ENCODE measurements at places on chromosomes 1 and 21. TPM values are rescaled to one million over a fixed set of nuclear protein-coding genes. Genes with fewer than 3 reads are reported as not detected.

Gene MEF2D
- 96.6 TPM for total RNA-seq

Gene PPIAL4G
- not detected for total RNA-seq

Gene LORICRIN
- not detected for total RNA-seq

Gene CCDC30
- 1.5 TPM for total RNA-seq

Gene OR2L13
- not detected for total RNA-seq
